ENCODE measurements at places on chromosomes 5 and 9.

- DNase-seq: no peak
These were observed 14.3 kb downstream of the OTULIN start for GRCh38 chr5:14678773-14679334.

DNA sequence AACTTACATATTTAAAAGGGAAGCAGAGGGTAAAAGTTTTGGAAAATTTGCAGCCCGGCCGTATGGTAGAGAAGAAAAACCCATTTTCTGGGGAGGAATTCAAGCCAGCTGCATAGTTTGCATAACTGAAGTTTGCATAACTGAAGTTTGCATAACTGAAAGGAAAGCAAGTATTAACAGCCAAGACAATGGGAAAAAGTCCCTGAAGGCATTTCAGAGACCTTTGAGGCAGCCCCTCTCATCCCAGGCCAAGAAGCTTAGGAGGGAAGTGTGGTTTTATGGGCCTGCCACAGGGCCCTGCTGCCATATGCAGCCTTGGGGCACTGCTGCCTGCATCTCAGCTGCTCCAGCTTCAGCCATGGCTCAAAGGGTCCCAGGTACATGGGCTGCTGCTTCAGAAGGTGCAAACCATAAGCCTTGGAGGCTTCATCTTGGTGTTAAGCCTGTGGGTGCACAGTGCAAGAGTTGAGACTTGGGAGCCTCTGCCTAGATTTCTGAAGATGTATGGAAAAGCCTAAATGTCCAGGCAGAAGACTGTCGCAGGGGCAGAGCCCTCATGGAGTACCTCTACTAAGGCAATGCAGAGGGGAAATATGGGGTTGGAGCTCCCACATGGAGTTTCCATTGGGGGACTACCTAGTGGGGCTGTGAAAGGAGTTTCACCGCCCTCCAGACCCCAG, 36.9 kb upstream of the CXCL14 start:
- DNase-seq: no peak

DNA sequence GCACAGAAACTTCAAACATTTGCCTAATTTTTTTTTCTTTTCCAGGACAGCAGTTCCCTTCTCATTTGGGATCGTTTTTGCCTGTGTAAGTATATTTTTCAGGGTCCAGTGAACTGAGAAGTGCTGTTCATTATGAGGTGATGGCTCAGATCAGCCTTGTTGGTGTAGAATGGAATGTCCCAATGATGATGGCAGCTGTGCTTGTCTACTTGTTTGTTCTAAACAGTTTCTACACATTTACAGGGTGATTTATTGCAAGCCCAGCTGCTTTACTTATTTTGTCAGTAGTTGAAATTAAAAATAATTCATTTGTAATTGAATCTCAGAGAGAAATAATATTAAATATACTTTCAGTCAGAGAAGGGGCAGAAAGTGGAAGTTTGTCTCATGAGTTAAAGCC, 337.6 kb upstream of the SEMA6A start:
- no peak for DNase-seq

- DNase-seq: no peak
These were observed 149.3 kb upstream of the CCNH start for GRCh38 chr5:87562068-87562467.

DNA sequence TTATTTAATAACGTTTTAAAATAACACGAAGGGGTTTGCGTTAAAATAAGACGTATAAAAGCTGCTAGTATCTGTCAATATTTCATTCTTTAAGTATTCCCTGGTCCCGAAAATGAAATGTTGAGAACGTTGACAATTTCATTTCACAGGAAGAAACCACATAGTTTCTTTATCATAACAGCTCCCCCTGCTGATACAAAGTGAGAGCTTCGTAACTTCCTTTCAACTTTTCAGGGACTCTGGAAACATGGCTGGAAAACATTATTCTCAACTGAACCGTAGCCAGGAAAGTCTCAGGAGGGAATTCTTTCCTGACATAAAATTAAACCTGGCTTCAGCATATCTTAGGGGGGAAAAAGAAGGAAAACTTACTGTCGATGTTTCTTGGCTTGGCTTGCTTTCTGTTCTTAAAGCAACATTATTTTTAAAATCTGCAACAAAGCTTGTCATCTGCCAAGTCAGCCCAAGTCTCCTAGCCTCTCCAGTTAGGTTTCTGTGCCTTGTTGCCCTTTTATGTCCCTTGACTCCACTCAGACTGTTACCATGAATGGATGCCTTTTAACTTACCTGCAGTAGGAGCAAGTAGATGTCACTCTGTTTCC, 122.9 kb upstream of the DAB2 start:
- peak; percentile 1 for DNase-seq

GRCh38 chr5:59299006-59299405, 594.5 kb downstream of the PDE4D start:
- DNase-seq: no peak

DNA sequence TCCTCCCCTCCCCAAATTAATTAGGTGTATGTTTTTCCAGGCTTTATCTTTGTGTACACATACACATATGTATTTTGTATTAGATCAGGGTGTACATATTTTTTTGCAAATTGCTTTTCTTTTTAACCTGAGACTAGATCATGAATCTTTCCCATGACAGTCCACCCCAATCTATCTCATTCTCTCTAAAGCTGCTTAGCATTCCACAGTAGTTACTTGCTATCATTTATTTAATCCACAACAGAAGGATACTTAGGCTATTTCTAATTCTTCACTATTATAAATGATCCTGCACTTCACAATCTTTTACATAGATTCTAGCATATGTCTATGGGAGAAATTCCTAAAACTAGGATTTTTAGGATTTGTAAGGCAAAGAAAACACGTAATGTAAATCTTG, 43.9 kb downstream of the SH3RF2 start:
- DNase-seq: no peak

DNA sequence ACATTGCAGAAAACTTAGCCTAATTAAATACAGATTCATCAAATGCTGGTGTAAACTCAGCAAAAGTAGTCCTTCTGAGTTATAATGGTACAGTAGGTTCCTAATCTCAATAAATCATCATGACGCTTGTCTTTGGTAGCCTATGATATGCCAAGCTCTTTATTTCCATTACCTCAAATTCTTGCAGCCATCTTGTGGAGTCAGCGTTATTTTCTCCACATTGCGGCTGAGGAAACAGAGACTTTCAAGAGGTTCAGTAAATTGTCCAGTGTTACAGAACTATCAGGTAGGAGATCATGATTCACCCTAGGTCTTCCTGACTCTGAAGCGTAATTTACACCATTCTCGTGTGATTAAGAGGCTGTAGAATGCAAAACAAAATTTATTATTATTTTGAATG, 237.2 kb downstream of the PCSK5 start:
- DNase-seq: no peak

DNA sequence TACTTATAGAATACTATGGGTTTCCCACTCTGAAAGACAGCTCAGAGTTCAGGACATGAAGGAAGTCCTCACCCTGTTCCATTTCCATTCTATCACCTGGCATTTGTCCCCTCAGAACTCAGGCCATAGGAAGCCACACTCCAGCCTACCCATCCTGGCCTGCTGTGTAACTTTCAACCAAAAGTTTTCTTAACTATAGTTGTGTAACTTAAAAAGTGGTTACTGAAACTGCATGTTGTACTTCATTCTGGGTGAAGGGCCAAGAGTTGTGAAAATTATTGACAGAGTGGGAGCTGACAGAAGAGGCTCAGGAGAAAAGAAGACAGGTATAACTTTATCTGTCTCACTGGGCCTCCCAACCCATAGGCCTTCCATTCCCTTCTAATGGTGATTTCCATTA, 212.5 kb downstream of the RAB3C start:
- no peak for DNase-seq

GRCh38 chr9:134688231-134688630, 46.6 kb downstream of the COL5A1 start:
- no peak for DNase-seq

GRCh38 chr5:14145435-14146334, 2.5 kb downstream of the TRIO start:
- DNase-seq: no peak

DNA sequence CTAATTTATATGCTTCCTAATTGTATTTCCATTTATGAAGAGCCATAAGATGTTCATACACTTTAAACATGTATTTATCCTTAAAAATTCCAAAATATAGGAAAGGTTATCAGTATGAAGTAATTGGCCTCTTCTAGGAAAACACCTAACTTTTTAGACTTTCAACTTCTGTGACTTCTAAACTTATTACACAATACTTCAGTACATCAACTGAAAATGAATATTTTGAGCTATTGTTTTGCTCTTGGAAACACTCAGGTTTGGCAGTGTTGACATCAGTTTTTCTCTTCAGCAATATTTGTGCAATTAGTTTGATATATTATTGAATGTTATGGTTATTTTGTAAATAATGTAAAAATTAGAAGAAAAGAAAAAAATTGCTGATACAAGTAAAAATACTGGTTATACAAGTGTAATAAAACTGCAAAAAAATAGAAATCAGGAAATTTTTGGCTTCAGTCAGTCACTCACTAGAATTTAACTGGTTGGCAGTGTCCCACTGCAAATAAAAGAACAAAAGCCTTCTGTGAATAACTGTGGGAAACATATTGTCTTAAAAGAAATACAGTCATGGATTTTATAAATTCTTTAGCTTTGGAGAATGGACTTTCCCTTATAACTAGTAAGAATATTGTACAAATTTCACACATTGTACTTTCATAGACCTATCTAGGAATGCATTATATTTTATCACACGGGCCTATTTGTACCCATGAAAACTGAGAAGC, 635.9 kb downstream of the TLE1 start:
- DNase-seq: no peak

DNA sequence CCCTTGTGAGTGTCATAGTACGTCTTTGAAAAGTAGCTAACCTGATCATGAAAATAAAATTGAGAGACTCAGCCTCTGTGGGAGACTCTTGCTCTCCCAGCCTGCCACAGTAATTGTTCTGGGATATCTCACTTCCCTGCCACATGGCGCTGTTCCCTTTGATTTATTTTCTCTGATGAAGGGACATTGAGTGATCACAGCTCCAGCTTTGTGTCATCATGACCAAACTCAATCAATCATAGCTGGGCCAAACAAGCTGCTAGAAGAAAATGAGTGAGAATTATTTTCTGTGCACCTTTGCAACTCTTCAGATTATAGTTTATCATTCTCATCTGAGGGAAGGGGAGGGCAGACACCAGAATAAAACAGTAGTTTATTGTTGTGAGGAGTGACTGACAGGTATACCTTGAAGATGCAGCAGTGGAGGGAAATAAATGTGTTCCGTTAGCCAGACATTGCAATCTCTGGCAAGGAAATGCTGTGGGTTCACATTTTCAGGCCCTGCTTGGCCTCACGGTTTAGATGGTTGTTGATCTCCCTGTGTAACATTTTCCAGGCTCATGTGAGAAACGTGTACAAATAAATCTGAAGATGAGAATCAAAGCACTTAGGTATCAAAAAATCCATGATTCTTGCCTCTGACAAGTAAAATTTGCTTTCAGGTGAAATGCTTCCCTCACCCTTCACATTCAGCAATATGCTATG, 174.7 kb upstream of the FBXL17 start:
- no peak for DNase-seq

- no peak for DNase-seq
These were observed 8.1 kb upstream of the TMEM215 start for GRCh38 chr9:32775283-32775682.

DNA sequence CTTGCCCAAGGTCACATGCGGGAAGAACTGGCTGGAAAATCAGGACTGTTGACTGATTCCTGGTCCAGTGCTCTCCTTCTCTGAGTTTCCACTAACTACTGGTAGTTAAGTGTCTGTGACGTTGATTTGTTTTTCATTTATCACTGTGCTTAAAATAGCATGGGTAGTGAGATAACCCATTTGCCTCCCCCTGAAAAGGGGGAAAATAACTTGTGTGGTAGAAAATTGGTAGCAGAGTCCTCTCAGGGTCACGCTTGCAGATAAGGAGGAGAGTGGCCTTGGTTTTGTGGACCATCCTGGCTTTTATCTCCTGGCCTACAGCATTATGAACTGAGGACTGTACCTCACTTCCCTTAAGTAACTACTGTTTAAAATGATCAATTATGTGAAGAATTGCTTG, 10.9 kb downstream of the FUBP3 start:
- DNase-seq: no peak

DNA sequence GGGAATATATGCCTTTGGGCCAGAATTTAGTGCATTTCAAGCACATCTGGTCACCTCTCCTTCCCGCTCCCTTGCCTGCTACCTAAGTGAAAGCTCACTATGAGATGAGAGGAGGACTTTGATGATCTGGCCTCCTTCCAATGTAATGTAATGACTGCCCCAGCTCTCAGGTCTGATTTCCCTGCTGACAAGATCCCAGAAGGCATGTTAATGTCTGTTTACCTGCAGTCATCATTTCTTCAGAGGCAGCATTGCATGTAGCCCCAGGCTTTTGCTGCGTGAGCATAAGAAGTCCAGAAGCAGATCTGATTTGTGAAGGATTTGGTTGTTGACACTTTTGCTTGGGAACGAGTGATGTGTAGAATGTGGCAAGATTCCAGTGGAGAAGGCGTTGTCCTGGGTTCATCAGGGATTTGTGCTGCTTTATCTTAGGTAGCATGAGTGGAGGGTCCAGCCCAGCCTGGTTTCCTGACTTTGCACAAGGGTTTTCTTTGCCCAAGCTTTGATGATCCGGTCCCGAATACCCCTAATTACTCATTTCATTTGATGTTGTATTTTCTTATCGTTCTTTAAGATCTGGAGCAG, 192.7 kb downstream of the GOLPH3 start:
- DNase-seq: no peak

- peak; percentile 63 for DNase-seq
These were observed 556 bp downstream of the PCDHGC3 start for GRCh38 chr5:141476132-141476911.

DNA sequence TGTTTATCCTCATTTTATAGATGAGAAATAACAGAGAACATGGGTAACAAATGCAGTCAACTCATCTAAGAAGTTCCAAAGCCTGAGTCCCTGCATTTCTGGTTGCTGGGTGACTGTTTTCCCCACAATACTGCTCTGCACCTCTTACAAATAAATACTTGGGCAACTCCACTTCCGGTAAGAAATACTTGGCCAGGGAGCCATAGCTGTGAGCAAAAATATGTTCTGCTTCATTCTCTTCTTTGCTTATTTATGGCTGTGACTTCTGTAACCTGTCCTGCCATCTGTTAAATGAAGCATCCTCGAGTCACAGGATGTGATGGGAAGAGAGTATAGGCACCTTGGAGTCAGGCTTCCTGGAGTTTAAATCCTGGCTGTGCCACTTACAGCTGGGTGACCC, 49.9 kb downstream of the GDNF start:
- DNase-seq: no peak

GRCh38 chr5:174307656-174308271, 262.3 kb downstream of the NSG2 start:
- no peak for DNase-seq

GRCh38 chr9:113516840-113517577, 53.5 kb downstream of the RGS3 start:
- no peak for DNase-seq

Data from NCI-H2029 (cell line).